ENCODE measurements at places on chromosomes 3 and 15. TPM values are rescaled to one million over a fixed set of nuclear protein-coding genes. Genes with fewer than 3 reads are reported as not detected.

GRCh38 chr3:189038773-189039745 is 132.7 kb upstream of the TPRG1 start:
- DNase-seq = no peak

GRCh38 chr3:42162462-42162861 is 71.3 kb downstream of the TRAK1 start:
- DNase-seq = no peak

DNA sequence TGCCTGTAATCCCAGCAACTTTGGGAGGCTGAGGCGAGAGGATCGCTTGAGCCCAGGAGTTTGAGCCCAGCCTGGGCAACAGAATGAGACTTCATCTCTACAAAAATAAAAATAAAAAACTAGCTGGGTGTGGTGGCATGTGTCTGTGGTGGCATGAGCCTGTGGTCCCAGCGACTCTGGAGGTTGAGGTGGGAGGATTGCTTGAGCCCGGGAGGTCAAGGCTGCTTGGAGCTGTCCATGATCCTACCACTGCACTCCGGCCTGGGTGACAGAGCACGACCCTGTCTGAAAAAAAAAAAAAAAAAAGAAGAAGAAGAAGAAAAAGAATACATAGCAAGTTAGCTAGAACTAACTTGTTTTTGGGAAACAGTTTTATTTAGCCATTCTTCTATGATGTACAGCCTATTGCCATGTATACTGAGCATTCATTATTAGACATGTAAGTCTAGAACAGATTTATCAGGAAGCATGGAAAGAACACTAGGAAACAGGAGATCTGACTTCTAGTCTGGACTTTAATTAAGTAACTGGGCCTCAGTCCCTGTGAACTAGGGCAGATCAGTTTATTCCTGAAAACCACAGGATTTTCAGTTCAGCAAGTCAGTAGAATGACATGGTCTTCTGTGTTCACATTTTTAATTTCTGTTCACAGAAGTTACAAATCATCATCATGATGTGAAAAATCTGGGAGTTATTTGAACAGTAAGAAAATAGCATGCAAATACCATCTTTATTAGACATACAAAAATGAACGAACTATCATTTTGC is 65.5 kb downstream of the KAT2B start:
- DNase-seq = no peak

DNA sequence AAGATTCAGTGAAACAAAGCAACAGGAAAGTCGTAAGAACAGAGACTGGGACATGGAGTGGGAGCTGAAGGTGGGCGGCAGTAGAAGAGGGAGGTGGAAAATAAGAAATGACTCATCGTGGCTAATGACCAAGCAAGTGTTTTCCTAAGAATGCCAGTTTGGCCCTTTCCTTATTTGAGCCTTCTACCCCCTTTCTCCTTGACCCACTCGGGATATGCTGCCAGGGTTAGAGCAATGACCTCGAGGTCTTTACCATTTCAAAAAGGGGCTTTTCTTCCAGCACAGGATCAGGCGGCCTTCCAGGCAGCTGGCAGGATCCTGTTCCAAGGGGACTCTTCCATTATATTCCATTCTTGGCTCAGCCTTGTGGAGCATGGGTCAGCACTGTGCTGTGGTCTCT is 241.1 kb downstream of the RYR3 start:
- no peak for DNase-seq

GRCh38 chr3:171266740-171267073 is 193.5 kb downstream of the TNIK start:
- no peak for DNase-seq

DNA sequence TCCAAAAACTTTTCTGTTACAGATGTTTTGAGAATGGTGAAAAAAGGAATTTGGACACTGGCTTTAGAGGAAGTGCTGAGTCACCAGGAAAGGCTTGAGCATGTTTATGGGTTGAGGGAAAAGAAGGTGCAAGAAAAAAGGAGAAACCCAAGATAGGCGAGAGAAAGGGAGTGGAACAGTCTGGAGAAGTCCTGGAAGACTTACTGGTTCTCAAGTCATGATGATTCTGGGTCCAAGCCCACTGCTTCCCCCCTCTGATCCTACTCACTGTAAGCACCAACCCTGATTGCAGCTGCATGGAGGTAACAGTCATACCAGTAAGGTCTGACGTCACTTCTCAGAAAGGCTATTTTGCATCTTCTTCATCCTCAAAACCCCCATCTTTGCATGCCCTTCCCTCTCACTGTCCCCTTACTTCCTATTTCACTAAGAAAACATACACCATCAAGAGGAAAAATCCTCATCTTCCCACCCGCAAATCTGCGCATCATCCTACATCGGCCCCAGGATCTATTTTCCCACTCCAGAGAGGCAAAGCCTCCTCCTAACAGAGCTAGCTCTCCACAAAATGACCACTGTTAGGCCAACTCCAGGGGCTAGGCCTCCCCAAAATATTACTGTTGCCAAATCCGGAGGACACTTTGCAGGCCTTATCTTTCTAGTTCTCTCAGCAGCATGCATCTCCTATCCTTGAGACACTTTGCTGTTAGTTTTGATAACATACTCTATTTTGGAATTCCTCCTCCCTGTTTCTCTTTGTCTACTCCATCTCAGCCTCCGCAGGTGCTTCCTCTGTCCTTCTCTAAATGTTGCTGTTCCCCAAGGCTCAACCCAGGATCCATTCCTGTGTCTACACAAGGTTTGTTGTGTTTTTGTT is 3.2 kb upstream of the ATP13A3 start:
- no peak for DNase-seq

GRCh38 chr3:158494673-158495072 is 76.3 kb upstream of the MLF1 start:
- DNase-seq = no peak

GRCh38 chr3:154684021-154684420 is 254.0 kb upstream of the GPR149 start:
- DNase-seq = no peak

DNA sequence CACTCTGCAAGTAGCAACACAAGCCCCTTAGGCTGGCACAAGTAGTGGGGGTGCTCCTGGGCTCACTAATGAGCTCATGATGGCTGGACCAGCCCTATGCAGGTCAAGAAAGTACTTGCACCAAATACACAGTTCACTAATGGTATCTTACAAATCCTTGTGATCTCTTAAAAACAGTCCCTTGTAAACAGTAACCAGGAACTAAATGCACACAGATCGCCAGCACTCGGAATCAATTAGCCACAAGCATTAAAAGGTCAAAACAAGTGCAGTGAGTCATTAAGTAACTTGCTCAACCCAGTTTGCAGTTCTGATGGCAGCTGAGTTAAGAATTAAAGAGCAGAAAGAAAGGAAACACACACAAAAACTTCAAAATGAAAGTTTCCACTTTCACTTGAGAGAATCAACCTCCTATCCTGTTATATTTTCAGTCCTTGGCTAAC is 43.2 kb downstream of the ARHGEF3 start:
- DNase-seq = peak; percentile 85

- no peak for DNase-seq
Measured at GRCh38 chr15:27550635-27551034, 548.5 kb downstream of the OCA2 start.

- no peak for DNase-seq
Measured at GRCh38 chr3:5231074-5231473, 43.6 kb downstream of the EDEM1 start.

DNA sequence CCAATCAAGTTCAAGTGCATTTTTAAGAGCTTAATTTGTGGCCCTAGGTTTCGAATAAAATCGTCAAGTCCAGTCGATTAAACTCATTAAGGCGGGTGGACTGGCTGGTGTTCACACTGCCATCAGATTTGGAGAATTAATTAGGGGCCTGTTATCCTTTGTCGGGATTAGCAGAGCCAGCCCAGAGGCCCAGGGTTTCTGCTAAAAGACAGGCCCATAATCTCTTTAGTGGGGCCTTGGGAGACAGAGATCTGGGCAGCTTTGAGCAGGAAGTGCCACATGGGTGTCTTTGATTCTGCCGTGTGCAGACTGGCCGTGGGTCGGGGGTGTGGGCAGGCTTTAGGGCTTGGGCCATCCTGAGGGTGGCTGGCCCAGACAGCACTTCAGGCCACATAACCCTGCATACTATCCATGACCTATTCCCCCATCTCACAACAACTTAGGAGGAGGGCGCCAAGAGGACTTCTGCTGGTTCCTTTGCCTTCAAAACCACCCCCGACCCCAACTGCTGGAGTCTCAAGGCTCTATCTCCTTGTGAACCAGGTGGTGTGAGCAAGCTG is 94.7 kb downstream of the PLXNA1 start:
- DNase-seq = no peak

GRCh38 chr3:133490468-133491351 is 82.8 kb upstream of the CDV3 start:
- no peak for DNase-seq

DNA sequence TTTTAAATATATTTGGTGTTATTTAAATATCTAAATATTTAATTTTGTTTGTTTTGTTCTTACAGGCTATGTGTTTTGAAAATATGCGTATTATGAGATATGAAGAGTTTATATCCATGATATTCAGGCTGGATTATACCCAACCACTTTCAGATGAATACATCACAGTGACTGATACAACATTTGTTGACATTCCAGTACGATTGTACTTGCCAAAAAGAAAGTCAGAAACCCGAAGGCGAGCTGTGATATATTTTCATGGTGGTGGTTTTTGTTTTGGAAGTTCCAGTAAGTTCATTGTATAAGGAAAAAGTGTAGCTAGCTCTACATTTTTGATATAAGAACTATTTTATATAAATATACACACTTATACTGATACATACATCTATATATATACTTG is 6.9 kb downstream of the AADACL2 start:
- DNase-seq = no peak

- DNase-seq = no peak
Measured at GRCh38 chr3:11195721-11196332, 41.5 kb downstream of the HRH1 start.

GRCh38 chr3:57999417-58000115 is 8.7 kb upstream of the FLNB start:
- no peak for DNase-seq

GRCh38 chr3:175003590-175003989 is 144.5 kb downstream of the NAALADL2 start:
- DNase-seq = no peak

- DNase-seq = no peak
Measured at GRCh38 chr3:106206613-106207012, 337.8 kb upstream of the CBLB start.

DNA sequence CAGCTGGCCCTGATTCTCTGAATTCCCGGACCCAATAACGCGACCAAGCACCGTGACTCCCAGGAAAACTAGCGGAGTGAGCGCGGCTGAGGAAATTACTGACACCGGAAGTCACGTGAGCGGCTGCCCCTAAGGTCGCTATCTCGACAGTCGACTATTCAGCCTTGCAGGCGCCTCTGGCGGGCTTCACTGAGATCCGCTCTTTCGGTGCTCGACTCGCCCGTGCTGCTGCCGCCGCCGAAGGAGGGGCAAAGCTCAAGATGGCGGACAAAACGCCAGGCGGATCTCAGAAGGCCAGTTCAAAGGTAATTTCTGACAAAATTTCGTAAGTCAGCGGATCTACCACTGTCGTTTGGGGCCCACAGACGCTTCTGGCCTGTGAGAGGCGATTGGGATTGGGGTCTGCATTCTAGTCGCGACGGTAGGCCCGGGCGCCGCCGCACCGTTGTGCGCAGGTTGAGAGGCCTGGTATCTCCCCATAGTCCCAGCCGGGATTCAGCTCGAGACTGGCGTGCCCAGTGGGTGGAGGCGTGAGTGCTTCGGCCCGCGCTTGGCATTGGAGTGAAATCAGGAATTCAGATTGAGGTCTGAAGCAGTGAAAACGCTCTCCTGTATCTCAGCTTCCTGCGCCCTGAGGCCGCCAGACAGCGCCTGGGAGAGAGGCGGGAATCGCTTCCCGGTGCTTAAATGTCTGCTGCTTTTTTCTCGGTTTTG is at the start of gene U2SURP:
Gene U2SURP, plus strand, starts transcription at position 202 of the 714 bp plus-strand sequence. Its CDS starts 59 bp downstream, at position 261.
- peak; percentile 96 for DNase-seq

DNA sequence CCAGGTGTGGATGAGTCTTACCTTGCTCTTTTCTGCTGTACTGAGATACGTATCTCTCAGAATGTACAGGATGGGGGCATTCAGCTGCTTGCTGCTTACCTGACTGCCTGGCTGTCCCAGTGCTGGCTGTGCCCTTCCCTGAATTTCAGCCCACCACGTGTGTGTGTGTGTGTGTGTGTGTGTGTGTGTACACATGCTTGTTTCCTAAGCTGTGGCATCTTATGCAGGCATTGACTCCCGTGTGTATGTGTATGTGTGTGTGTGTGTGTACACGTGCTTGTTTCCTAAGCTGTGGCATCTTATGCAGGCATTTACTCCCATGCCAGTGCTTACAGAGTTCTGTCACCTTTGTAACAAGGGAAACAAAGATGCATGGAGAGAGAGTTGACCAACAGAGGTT is 60.4 kb upstream of the PLXNA1 start:
- no peak for DNase-seq

DNA sequence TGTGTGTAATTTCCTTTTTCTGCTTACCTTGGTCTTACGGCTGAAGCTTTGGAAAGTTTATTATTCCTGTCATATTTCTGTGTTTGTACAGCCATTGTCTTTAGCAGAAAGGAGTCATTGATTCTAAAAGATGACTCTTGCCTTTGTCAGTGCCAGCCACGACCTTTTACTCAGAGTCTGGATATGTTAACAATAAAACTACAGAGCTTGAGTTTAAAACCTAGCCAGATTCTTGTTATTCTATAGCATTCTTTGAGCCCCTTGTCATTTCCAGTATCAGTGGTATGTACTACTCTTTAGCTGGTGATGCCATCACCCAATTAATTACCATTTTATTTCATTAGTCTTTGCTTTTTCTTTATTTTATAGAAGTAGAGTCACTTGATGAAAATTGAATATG is 142.4 kb downstream of the TCF12 start:
- DNase-seq = peak; percentile 56

GRCh38 chr3:4406746-4407568 is 60.1 kb downstream of the SUMF1 start:
- peak; percentile 69 for DNase-seq

DNA sequence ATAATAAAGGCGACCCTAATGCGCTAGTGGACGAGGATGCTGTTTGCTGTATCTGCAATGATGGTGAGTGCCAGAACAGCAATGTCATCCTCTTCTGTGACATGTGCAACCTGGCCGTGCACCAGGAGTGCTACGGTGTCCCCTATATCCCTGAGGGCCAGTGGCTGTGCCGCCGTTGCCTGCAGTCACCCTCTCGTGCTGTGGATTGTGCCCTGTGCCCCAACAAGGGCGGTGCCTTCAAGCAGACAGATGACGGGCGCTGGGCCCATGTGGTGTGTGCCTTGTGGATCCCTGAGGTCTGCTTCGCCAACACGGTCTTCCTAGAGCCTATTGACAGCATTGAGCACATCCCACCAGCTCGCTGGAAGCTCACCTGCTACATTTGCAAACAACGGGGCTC is 7.6 kb downstream of the BRPF1 start:
- no peak for DNase-seq

The EXD1 gene
- total RNA-seq = not detected

The TMEM40 gene
- not detected for total RNA-seq

The NMD3 gene
- total RNA-seq = 31.6 TPM

The CACNA2D3 gene
- total RNA-seq = 6.1 TPM

The TPRA1 gene
- total RNA-seq = 48.4 TPM

The TFRC gene
- total RNA-seq = 172 TPM

The NEK4 gene
- 27.3 TPM for total RNA-seq

The CYP1A2 gene
- total RNA-seq = not detected

The CCDC33 gene
- total RNA-seq = 2.6 TPM

The C3orf62 gene
- total RNA-seq = not detected

The MELTF gene
- 53.6 TPM for total RNA-seq

The GP5 gene
- total RNA-seq = not detected

The SAMD7 gene
- total RNA-seq = not detected

The NEK10 gene
- total RNA-seq = not detected

The ZNF662 gene
- not detected for total RNA-seq

Measured in Caki2 (cell line).